ENCODE measurements at places on chromosomes 6 and 20. TPM values are rescaled to one million over a fixed set of nuclear protein-coding genes. Genes with fewer than 3 reads are reported as not detected.

Gene TCF15
- total RNA-seq: not detected

Gene RIPPLY2
- not detected for total RNA-seq

Gene B3GALT4
- 6.3 TPM for total RNA-seq

Gene PLEKHG1
- total RNA-seq: 4.3 TPM

Gene SAMD10
- total RNA-seq: 3.5 TPM

- H3K36me3 ChIP-seq: no peaks in the 10 kb centered on the region
- H3K4me3 ChIP-seq: no peak overlapping the region
- no peak overlapping the region for H3K27ac ChIP-seq
- no peaks in the 10 kb centered on the region for H3K4me1 ChIP-seq
Measured at GRCh38 chr20:7841291-7841970, 98.8 kb downstream of the HAO1 start.

- no peaks in the 10 kb centered on the region for H3K27me3 ChIP-seq
- H3K4me1 ChIP-seq: peaks cover 19% of the 10 kb centered on the region
- DNase-seq: no peak
Measured at GRCh38 chr6:118542184-118542952, 5.7 kb upstream of the PLN start.

- H3K4me1 ChIP-seq: peaks cover 26% of the 10 kb centered on the region
- H3K4me3 ChIP-seq: peak within 1 kb of the TSS; percentile 77
- DNase-seq: peak; percentile 96
- H3K36me3 ChIP-seq: peaks cover 6% of the 10 kb centered on the region
Measured at GRCh38 chr20:63272105-63273058, at the start of gene ARFGAP1. Gene ARFGAP1 (plus strand): TSS chr20:63272813. CDS start chr20:63275581, 2,768 bp downstream.

- H3K27me3 ChIP-seq: no peaks in the 10 kb centered on the region
- H3K36me3 ChIP-seq: no peaks in the 10 kb centered on the region
- H3K4me1 ChIP-seq: peaks cover 33% of the 10 kb centered on the region
- DNase-seq: no peak
- no peak overlapping the region for H3K4me3 ChIP-seq
- H3K27ac ChIP-seq: no peak overlapping the region
Measured at GRCh38 chr6:3928111-3928510, 78.9 kb downstream of the FAM50B start.

DNA sequence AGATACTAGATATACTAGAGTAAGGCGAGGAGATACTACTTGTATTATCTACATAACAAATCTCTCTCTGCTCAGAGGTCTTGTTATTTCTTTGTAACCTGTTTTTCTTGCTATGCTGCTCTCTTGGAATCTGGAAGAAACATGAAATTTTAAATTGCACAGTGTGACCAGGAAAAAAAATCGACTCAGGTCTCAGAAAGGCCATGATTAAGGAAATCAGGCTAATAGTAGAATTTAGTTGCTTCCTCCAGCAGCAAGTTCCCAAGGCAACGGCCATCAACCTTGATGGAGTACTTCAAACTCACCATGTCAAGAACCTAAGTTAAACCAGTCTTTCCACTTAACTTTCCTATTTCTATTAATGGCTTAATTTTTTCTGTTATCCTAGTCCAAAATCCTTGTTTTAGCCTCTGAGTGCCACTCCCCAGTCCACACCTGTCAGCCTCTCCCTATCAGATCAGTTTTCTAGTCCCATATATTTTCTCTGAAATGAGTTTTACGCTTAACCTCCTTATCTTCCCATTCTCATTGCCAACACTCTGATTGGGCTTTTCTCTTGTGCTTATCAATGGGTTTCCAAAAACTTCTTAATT lies 87.7 kb upstream of the BEND3 start:
- DNase-seq: no peak
- no peak overlapping the region for H3K27ac ChIP-seq
- no peaks in the 10 kb centered on the region for H3K27me3 ChIP-seq
- H3K4me3 ChIP-seq: no peak overlapping the region

DNA sequence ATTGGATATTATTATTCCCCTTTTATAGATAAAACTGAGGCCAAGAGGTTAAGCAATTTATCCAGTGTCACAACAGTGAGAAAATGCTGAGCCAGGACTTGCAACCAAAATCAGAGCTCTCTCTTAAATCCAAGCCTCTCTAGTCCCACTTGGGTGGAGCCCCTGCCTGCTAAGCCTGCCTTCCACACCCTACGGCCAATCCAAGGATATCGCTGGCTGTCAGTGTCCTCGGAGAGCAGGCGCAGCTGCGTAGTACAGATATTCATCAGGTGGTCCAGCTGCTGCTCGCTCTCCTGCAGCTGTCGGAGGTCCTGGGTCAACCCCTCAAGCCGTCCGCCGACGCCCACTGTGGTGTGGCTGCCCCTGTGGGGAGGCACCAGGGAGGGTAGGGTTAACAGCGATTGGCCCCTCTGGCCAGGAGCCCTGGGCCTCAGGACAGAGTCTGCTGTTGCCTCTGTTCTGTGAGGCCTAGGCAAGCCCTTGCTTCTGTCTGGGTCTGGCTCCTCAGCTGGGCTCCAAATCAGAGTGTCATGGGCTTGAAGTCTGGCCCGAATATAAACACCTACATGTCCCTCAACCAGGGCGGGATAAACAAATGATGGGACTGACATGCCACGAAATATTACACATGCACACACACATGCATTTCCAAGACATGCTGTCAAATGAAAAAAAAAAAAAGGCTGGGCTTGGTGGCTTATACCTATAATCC lies 3.9 kb upstream of the NECAB3 start:
- no peak overlapping the region for H3K27ac ChIP-seq
- peaks cover 46% of the 10 kb centered on the region for H3K4me1 ChIP-seq
- H3K27me3 ChIP-seq: no peaks in the 10 kb centered on the region
- H3K36me3 ChIP-seq: no peaks in the 10 kb centered on the region
- DNase-seq: no peak

- H3K27ac ChIP-seq: no peak overlapping the region
- DNase-seq: no peak
- no peaks in the 10 kb centered on the region for H3K36me3 ChIP-seq
- H3K27me3 ChIP-seq: no peaks in the 10 kb centered on the region
Measured at GRCh38 chr6:132410830-132411229, 9.6 kb upstream of the MOXD1 start.

DNA sequence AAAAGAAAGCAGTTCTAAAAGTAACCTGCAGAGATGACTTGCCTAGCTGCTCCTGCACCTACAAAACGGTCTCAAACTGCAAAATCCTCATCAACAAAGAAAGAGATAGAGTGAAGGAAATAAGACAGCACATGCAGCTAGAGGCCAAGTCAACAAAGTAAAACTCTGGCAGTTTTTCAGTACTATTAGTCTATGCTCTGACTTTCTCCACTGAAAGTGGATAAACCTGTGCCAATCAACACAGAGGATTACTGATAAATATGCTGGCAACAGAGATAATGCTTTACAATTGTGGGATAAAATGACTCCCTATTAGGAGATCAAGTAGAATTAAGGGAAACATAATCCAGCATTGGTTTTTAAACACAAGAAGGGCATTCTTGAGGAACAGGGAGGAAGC lies 13.4 kb downstream of the KIAA0319 start:
- H3K27ac ChIP-seq: no peak overlapping the region
- no peaks in the 10 kb centered on the region for H3K4me1 ChIP-seq
- no peaks in the 10 kb centered on the region for H3K36me3 ChIP-seq
- peaks cover 58% of the 10 kb centered on the region for H3K27me3 ChIP-seq
- H3K4me3 ChIP-seq: no peak overlapping the region

DNA sequence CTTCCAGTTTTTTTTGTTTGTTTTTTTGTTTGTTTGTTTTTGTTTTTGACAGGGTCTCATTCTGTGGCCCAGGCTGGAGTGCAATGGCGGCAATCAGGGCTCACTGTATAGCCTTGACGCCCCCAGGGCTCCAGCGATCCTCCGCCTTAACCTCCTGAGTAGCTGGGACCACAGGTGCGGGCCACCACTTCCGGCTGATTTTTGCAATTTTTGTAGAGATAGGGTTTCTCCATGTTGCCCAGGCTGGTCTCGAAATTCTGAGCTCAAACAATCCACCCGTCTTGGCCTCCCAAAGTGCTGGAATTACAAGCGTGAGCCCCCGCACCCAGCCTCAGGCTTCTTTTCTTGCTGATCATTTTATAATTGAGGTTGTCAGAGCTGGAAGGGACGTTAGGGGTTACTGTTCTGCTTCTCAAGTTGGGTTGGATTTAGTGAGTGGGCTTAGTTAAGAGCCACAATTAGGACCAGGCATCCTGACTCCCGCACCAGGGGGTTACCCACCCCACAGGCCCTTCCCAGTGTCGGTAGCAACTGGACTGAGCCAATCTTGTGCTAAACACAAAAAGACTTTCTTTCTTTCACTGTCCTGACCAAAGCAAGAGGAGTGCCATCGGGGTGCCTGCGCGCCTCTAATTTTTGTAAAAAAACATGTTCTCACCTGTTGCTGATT lies 13.1 kb upstream of the ZSCAN9 start:
- H3K27ac ChIP-seq: no peak overlapping the region
- DNase-seq: no peak
- H3K36me3 ChIP-seq: peaks cover 4% of the 10 kb centered on the region

DNA sequence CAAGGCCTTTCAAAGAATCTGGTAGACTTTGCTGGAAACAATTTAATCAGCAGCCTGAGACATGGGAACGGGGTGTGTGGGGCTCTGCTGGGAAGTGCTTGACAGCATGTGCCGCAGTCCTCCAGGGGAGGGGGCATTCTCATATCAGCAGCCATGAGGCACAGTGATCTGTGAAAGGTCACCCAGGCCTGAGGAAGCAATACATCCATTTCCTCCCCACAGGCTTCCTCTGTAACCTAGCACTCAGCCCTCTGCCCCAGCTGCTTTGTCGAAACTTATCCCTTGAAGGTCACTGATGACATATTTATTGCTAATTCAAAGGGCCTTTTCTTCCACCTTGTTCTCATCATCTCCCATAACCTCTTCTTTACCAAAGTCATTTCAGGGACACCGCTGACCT lies 103.3 kb downstream of the TNFAIP3 start:
- no peak for DNase-seq
- no peak overlapping the region for H3K27ac ChIP-seq
- H3K4me3 ChIP-seq: no peak overlapping the region
- peaks cover 3% of the 10 kb centered on the region for H3K27me3 ChIP-seq
- H3K4me1 ChIP-seq: peaks cover under 1% of the 10 kb centered on the region
- no peaks in the 10 kb centered on the region for H3K36me3 ChIP-seq

DNA sequence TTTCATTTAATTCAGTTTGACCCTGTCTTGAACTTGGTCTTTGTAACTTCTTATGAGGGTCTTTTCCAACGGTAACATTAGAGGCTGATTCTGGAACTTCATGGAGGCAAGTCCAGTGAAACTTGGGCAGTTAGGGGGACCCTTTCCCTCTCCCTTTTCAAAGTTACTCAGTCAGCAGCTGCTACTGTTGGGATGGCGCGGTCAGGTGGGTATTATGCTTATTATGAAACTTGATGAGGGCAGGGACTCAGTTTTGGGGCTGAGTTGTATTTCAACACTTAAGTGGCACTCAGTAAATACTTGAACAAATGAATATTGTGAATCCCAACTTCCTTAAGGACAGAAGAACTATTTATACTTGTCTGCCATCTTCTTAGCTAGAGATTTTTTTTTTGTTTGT lies 20.8 kb downstream of the TOP1 start:
- H3K27ac ChIP-seq: peak overlapping the region; percentile 73
- no peak for DNase-seq
- peaks cover 83% of the 10 kb centered on the region for H3K4me1 ChIP-seq
- H3K4me3 ChIP-seq: no peak overlapping the region
- H3K27me3 ChIP-seq: no peaks in the 10 kb centered on the region

DNA sequence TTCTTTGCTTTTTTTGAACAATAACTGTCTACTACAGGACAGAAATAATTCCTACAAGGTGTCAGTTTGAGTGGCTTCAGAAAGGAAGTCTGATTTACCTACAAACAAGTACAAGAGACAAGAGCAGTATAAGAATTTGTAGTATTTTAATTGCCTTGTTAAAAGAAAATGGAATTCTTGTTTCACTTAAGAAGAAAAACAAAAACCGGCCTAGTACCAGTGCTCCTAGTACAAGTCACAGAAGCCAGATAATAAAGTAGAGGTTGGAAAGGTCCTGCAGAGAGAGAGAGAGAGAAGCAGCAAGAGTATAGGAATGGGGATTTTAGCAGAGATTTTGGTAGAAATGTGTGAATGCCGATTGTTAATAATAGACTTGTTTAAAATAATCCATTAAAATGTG lies 6.4 kb downstream of the TAB2 start:
- peak overlapping the region; percentile 36 for H3K27ac ChIP-seq
- no peak overlapping the region for H3K4me3 ChIP-seq
- H3K4me1 ChIP-seq: peaks cover 68% of the 10 kb centered on the region
- no peaks in the 10 kb centered on the region for H3K36me3 ChIP-seq
- no peak for DNase-seq

DNA sequence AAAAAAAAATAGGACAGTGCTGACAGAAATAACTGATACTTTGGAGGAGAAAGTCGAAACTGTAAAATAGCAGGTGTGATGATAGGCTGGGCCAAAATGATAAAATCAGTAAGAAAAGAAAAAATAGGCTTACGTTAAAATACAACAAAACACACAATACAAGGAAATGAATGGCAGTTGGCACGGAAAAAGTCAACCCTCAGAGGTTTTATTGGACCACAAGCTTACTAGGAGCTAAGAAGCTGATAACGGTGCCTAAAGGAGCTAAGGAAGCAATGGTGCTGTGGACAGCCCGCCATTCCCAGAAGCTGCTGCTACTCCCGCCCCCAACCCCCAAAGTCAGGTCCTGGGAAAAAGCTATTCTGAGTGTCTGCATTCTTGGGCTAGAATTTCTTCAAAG lies 55.9 kb upstream of the RNF146 start:
- H3K4me3 ChIP-seq: no peak overlapping the region
- H3K27me3 ChIP-seq: peaks cover 9% of the 10 kb centered on the region
- H3K27ac ChIP-seq: no peak overlapping the region
- no peaks in the 10 kb centered on the region for H3K4me1 ChIP-seq

Data from osteocyte (in vitro differentiated cells).